SW 1271 (cell line): ENCODE measurements at places on chromosomes 12 and 14.

DNA sequence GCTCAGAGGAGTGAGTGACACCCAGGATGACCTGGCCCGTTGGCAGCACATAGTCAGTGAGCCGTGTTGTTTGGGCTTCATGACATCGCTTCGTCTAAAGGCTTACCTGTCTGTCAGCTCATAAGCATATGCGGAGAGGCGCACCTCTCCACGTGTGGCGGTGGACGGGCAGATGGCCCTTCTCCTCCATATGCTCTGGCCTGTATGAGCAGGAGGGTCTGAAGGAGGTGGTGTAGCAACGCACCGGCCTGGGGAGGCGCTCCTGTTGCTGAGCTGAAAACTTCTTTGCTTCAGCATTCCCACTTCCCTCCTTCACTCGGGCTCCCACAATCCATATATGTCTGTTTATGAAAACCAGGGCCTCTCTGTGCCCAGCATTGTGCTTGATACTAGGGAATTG lies 186.1 kb downstream of the TSPAN9 start:
- DNase-seq, result no peak

GRCh38 chr12:106139422-106140171 lies 843 bp upstream of the NUAK1 start:
- peak; percentile 58 for DNase-seq

- DNase-seq, result peak; percentile 3
Observed at GRCh38 chr12:123062681-123063486, 82.4 kb downstream of the ARL6IP4 start.

DNA sequence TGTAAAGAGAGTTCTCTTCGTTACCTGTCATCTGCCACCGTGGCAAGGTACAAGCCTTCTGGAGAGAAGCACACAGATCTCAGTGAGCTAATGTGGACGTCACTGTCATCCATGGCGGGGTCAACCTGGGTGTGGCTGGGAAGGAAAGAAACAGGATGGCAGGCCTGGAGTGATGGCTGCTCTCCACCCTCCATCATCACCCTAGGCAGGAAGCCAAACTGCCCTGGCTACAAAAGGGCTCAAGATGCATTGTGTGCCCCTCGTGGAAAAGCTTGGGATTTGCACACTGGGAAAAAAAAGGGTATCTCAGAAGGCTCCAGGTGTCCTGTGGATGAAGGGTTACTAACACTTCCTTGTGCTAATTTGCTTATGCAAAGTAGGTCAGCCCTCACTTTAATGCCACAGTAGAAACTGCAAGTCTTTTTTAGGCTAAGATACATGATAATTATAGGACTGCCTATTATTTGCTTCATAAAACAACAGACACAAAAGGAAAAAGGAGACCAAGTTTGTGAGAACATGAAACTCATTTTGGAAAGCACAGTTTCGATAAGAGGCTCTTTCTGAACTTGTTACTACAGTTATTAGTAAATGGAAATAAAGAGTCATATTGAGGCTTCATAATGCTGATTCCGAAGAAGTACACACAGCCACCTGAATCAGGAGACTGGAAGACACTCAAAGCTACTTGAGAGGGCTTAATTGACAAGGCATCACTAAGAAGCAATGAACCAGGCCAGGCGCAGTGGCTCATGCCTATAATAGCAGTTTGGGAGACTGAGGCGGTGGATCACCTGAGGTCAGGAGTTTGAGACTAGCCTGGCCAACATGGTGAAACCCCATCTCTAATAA lies 18.9 kb downstream of the RFC5 start:
- DNase-seq, result peak; percentile 41

DNA sequence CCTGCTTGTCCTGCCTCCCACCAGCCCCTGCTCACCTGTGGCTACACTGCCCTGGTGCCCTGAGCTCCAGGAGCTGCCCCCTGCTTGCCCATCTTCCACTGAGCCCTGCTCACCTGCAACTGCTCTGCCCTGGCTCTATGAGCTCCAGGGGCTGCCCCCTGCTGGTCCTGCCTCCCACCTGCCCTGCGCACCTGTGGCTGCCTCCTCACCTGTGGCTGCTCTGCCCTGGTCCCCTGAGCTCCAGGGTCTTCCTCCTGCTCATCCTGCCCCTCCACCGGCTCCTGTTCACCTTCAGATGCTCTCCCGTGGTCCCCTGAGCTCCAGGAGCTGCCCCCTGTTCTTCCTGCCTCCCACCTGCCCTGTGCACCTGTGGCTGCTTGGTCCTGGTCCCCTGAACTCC lies 247.6 kb downstream of the TMEM121 start:
- no peak for DNase-seq

- DNase-seq, result no peak
Observed at GRCh38 chr12:52910248-52910883, 5.5 kb upstream of the KRT8 start.

GRCh38 chr12:111677186-111677585 lies 8.6 kb downstream of the BRAP start:
- no peak for DNase-seq
